ENCODE measurements at places on chromosomes 7 and 10.
A peak's percentile ranks its signal among the peaks of the same experiment; 100 is the strongest.

GRCh38 chr7:91656541-91657482, 223.7 kb downstream of the MTERF1 start:
- DNase-seq = no peak

DNA sequence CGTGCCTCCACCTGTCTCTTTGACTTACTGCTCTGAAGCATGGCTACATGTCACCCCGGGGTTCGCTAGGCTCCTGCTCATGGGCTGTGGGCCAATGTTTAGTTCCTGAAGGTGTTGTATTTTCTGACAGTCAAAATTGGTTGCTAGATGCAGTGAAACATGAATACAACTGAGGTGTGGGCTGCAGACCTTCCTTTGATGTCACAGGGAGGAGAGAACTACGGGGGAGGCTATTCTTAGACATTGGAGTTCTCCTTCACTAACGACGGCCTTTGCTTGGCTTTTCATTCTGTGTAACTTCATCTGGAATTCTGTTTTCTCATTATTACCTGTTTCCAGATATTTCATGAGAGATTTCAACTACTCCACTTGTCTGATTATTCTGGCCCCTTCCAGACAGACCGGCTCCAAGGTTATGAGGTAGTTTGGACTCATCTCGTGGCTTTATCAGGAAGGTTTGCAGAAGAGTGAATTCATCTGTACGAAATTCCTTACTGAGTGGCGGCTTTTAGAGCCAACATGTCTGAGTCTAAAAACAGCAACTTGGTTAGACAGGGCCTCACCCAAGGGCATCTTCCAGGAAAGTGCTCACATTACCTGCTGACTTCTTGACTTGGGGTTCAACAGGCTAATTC, 774.7 kb downstream of the SUGCT start:
- no peak for DNase-seq

GRCh38 chr7:2168615-2169311, 64.0 kb downstream of the MAD1L1 start:
- no peak for DNase-seq

DNA sequence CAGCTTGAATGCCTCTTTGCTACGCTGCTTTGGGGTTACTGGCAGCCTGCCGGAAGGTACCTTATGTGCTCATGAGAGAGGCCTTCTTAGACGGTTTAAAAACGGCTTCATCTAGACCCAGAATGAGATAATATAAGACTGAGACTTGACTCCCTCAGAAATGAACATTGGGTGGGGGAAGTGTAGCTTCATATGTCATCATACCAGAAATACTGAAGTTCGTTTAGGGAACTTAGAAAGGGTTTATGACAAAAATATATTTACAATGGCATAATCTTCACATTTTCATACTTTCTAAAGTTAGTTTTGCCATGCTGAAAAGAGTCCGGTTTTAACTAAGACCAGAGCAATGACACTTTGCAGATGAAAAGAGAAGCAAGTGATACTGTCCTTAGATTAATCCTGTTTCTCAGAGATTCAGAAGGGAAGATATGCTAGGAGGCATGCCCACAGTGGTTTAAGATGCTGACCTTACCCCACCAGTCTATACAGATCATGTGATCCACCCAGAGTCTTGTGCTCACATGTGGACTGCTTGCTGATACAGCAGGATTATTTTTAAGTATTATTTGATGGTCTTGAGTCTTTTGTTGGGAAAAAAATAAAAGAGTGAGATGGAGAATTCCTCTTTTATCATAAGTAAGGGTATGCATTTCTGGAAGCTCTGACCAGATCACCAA, 40.8 kb upstream of the HGF start:
- no peak for DNase-seq

DNA sequence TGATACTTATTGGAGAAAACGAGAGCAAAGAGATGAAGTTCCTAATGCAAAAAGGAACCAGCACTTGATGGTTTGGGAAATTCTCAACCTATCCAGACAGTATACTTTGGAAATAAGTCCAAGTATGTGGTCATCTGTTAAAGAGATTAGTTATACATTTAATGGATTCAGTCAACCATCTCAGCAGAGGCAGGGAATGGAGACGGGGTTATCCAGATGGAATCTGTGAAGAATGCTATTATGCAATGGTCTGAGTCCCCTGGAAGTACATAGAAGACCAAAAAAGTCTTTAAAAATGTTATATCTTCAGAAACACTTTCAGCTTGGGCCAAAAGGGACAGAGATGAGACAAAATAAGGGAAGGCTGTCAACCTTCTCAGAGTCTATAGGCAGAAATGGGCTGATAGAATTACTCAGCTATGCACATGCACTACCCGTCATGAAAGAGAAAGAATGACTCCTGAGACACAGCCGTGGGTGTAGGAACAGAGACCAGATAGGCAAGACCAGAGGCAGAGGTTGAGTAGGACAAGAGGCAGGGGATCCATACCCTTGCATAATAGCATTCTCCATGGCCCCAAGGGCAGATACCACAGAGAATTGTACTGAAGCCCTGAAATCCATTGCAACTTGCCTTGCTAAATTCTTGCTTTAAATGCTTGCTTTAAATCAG, 738.8 kb upstream of the POT1 start:
- no peak for DNase-seq

DNA sequence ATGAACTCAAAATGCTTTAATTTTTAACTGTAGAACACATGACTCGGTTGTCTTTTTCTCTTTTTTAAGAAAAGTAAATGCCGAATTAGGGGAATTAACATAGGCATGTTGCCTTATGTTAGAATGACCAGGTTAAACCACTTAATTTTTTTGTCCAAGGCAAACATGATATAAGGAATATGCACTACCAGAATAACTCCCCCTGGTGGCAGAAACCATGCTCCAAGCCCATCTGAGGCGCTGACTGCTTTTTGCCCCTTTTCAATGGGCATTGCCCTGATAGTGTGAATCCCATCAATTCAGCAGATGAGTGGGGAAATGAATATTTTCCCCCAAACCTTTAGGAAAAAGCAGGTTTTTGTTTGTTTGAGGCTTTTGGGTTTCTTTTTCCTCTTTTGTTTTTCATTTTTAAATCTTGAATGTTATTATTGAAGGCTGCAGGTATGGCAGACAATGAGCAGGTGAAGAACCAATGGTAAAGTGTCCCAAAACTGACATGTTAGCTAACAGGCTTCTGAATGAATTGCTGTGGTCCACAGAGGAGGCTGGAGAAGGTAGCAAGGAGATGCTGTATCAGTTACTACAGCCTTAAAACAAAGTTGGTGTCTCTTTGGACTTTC, 284.3 kb downstream of the SORCS3 start:
- no peak for DNase-seq

DNA sequence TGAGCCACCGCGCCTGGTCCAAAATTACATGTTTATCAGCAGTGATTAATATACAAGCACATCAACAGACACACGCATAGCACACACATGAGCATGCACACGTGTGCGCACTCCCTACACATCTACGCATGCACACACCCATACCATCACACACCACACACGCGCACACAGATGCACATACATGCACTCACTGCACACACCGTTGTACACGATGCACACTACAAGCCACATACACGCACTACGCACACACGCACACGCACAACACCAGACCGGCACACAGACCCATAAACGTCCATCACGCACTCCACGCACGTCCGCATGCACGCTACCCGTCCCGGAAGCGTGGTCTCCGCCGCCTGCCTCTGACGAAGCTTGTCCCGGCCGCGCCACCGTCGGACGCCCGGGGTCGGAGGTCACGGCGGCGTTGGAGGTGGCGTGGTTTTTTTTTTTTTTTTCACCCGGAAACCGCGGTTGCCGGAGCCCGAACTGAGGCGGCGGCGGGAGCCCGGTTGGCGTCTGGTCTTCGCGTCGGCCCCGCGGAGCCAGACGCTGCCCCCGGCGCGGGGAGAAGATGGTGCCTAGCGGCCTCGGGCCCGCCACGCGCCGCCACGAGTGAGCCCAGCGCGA, at the start of gene TMEM248:
TSS of gene TMEM248 (plus strand) at position 457 of the 627 bp plus-strand sequence. CDS start 20,641 bp downstream, outside the sequence.
- DNase-seq = peak; percentile 80

Data from stimulated activated CD4-positive, alpha-beta T cell treated with anti-CD3 and anti-CD28 coated beads, TNF-alpha, amount 100 ng/mL, for 4 hours (primary cell).